ENCODE measurements at places on chromosomes 13 and 19. TPM values are rescaled to one million over a fixed set of nuclear protein-coding genes. Genes with fewer than 3 reads are reported as not detected.

- DNase-seq = no peak
Observed at GRCh38 chr19:47623921-47624391, 15.0 kb downstream of the BICRA start.

GRCh38 chr13:24074678-24075077 lies 85.8 kb upstream of the SPATA13 start:
- DNase-seq = no peak

DNA sequence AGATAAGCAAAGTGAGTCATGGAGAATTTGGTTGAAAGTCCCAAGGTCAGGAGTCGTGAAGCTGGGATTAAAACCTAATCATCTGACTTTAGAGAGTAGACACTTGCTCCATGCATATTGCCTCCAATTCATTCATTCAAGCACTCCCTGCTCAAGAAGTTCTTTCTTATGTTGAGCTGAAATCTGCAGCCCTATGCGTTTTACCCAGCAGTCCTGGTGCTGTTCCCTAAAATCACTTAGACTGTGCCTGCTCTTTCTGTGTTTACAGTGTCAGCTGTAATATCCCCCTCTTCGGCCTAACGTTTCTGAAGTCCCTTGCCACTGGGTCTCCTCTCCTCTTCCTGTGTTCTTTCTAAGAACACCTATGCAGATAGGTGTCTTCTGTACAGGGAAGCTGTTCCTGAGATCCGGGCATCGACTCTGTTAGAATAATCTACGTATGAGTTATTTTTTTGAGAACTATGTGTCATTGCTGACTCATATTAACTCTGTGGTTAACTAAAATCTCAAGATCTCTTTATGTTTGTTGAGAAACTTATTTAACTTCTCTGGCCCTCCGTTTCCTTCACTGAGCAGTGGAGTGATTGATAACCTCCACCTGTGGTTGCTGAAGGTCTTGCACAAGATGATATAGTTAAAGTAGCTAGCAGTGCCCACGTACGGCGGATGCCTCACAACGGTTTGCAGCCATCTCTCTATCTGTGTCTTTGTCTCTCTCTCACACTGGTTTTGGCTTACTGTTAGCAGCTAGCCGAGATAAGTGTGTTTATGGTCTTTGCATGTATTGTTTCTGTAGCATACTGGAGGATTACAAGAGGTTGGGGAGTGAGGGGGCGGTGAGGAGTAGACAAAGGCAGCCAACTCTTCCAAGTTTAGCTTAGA lies 4.7 kb downstream of the ALOX5AP start:
- peak; percentile 34 for DNase-seq

DNA sequence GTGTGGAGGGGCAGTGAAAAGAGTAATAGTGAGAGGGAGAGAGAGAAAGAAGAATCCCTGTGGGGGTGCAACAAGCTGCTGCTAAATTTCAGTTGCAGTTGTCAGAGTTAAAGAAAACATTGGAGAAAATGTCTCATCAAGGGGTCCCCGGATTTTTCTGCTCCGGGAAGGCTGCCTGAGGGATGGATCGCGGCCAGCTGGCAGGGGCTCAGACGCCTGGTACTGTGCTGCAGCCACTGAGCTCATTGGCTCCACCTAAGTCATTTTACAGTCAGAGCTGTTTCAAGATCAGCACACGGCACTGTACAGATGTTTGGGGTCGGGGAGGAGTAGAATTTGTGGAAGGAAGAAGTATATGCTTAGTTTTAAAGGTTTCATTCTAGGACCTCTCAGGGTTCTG lies 106.2 kb downstream of the SHISA2 start:
- DNase-seq = no peak

GRCh38 chr19:46634045-46634655 lies 1.9 kb downstream of the GNG8 start:
- peak; percentile 94 for DNase-seq

- DNase-seq = no peak
Observed at GRCh38 chr19:36686365-36687213, 823 bp upstream of the ZNF567 start.

The CYP4F22 gene
- polyA plus RNA-seq = not detected

- peak; percentile 35 for DNase-seq
Observed at GRCh38 chr19:49689133-49690078, at the start of gene ADM5. ADM5 (plus strand) TSS chr19:49689594; CDS start chr19:49689838, 244 bp downstream.

DNA sequence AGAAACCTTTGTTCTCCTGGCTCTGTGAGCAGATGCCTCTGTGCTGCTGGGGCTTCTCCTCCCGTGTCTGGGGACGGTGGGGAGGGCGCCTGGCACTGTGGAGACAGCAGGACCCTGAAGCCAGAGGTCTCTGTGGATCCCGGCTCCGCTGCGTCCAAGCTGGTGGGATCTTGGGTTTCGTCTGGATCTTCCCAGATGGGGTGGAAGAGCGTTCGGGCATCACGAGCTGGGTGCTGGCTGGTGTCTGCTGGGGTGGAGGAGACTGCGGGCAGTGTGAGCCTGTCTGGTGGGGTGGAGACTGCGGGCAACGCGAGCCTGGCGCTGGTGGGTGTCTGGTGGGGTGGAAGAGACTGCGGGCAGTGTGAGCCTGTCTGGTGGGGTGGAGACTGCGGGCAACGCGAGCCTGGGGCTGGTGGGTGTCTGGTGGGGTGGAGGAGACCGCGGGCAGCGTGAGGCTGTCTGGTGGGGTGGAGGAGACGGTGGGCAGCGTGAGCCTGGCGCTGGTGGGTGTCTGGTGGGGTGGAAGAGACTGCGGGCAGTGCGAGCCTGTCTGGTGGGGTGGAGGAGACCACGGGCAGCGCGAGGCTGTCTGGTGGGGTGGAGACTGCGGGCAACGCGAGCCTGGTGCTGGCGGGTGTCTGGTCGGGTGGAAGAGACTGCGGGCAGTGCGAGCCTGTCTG lies 5.6 kb downstream of the TEX29 start:
- DNase-seq = no peak

GRCh38 chr13:40534456-40534855 lies 132.0 kb downstream of the FOXO1 start:
- DNase-seq = no peak

The PGPEP1 gene
- 11.1 TPM for polyA plus RNA-seq

DNA sequence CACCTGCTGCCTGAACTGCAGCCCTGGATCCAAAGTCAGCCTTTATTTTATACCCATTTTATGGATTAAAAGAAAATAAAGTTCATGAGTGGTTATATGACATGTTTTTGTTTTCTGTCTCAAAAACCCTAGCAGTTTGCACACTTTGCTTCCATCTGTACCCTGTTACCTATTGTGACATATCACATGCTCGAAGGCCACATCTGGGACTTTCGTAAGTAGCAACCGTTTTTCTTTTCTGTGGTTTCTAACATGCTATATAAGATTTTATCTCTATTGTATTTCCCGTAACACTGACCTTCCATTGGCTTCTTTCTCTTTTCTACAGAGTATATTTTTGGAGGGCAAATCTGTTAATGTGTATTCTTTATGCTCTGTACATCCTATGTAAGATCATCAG lies 1007.2 kb downstream of the PCDH9 start:
- no peak for DNase-seq

GRCh38 chr19:40213251-40213829 lies 4.8 kb downstream of the TTC9B start:
- DNase-seq = no peak

DNA sequence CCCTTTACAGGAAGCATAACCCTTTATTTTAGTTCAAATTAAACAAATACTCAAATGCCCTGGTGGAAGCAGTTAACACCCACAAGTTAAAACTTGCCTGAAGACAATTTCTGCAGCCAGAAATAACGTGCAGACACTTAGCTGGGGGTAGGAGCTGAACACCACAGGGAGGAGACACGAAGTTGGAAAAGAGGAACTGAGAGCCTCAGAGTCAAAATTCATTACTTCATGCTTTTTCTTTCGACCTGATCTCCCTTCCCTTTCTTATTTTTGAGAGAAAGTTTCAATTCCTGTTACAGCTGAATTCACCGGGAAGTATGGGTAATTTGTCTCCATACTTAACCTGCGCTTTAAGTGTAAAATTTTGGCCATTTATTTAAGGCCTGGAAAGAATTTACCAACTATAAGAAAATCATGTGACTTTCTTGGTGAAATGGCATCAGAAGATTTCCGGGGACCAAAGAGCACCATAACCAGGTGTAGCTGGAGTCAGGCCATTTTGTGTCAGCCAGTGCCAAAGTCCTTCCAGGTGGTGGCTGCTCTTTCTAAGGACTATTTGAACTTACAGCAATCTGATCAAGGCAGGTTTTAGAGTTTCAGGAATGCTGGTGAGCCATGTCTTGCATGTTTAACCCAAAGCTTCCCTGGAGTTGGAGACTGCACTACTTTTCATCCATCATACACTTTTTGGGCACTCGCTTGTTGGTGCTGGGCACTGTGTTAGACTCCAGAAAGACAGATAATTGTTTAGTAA lies 46.5 kb upstream of the RCBTB2 start:
- no peak for DNase-seq

- no peak for DNase-seq
Observed at GRCh38 chr13:62489731-62490130, 1074.1 kb upstream of the PCDH20 start.

- no peak for DNase-seq
Observed at GRCh38 chr13:91660076-91660415, 261.6 kb downstream of the GPC5 start.

The GRIN3B gene
- not detected for polyA plus RNA-seq

The LILRB1 gene
- polyA plus RNA-seq = 0.09 TPM

- peak; percentile 69 for DNase-seq
Observed at GRCh38 chr19:898663-899062, 5.4 kb downstream of the RNU6-9 start.

DNA sequence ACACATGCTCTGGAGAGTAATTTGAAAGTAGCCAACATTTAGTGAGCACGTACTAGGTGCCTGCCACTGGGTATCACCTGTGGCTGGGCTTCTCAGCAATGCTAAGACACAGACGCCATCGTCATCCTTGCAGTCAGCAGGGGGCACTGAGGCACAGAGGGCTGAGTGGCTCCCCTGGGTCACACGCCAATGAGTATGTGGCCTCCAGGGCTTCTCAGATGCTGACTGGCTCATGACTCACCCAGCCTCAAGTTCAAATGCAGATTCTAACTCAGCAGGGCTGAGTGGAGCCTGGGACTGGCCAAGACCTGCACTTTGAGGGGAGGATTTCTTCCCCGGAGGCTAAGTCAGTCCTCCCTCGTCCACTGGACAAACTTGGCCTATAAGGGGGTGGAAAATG lies 115.1 kb upstream of the CACNA1A start:
- DNase-seq = no peak

The ADGRE3 gene
- not detected for polyA plus RNA-seq

DNA sequence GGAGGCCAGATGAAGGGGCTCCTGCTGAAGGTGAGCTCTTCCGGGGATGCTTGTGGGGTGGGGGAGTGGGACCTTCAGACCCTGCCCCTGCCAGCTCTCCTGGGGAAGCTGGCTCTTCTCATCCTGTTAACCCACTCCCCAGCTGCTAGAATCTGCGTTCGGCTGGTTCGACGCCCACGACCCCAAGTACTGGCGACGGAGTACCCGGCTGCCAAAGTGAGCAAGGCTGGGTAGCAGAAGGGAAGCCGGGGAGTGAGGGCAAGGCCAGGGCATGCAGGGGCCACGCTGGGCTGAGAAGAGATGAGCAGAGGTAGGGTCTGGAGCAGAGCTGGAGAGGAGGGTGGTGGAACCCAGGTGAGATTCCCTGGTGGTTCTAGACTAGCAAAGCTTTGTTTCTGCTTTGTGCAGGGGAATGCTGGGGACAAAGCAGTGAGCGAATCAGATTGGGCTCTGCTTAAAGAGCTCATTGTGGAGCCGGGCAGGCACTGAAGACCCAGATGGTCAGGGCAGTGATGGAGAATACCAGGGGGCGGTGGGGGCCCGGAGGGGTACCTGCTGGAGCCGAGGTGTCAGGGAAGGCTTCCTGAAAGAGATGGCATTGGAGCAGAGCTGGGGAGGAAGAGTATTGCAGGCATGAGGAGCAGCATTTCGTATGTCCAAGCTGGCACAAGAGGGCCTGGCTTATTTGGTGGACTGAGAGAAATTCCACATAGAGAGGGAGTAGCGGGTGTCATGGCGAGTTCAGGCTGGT lies 10.3 kb downstream of the KMT2B start:
- DNase-seq = no peak

GRCh38 chr13:61608138-61608537 lies 192.5 kb upstream of the PCDH20 start:
- no peak for DNase-seq

- DNase-seq = no peak
Observed at GRCh38 chr13:28826368-28826767, 6.2 kb downstream of the MTUS2 start.

DNA sequence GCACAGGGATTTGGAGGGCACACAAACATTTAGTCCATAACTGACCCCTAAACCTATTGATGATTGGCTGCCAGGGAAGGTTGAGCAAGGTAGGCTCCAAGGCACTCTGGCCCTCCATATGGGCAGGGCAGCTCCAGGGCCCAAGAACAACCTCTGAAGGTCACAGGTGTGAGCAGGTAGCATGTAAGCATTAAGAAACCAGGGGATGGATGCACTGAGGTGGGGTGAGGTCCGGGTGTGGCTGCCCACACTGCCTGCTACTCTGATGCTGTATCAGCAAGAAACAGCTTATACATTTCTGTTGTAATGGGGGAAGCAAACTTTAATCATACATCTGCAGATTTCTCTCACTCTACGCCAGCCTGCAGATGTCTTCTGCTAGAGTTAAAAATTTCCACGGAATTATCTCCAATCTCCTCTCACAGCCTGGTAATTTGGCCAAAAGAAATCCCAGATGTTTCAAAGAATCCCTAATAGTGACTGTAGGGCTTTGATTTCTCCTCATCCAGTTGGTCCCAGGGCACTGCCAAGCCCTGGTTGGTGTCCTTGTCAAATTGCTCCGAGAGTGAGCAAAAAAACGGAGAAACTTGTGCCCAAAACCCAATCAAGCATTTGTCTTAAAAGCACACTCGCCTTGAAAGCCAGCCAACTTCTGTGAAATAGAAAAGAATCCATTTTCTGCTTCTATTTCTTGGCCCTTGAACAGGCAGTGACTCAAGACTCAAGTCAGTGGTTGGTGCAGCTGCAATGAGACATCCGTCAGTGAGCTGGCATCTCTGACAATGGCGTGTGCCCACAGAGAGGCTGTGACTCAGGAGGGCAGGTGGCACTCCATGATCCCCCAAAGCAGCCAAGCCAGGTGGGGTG lies 72.5 kb upstream of the MRI1 start:
- no peak for DNase-seq

- DNase-seq = no peak
Observed at GRCh38 chr19:55308281-55308680, 16.9 kb downstream of the TMEM150B start.

GRCh38 chr19:35736913-35737886 lies 5.1 kb downstream of the IGFLR1 start:
- no peak for DNase-seq

DNA sequence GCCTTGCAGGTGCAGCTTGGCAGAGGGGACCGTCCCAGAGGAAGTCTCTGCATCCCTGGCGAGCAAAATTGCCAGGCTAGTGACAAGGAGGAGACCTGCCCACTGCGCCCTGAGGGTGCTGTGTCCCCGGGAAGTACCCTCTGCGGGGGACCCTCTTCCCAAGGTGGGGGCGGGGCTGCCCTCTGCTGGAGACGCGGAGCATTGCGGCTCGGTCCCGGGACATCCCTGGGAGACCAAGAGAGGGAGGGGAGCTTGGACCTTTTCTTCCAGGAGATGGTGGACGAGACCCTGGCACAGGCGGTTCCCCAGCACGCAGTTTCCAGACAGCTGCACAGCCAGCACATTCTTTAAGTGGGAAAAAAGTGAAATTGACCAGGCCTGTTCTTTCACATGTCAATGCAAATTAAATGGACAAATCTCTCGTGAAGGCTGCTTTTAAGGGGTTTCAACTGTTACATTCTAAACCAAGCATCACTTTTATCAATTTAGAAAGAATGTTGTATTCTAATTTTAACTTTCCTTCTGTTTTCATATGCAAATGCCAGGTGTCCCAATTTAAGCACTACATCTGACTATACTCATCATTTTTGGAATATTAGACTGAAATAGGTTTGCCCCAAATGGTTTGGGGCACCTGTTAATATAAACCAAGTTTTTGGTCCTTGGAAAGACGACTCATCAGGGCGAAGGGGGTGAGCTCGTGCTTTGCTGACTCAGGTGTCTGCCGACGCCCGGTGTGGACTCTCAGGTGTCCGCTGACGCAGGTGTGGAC lies 60.7 kb downstream of the MCF2L start:
- DNase-seq = peak; percentile 30

Data from naive thymus-derived CD4-positive, alpha-beta T cell (primary cell).